ENCODE measurements at places on chromosomes 11 and 22.

DNA sequence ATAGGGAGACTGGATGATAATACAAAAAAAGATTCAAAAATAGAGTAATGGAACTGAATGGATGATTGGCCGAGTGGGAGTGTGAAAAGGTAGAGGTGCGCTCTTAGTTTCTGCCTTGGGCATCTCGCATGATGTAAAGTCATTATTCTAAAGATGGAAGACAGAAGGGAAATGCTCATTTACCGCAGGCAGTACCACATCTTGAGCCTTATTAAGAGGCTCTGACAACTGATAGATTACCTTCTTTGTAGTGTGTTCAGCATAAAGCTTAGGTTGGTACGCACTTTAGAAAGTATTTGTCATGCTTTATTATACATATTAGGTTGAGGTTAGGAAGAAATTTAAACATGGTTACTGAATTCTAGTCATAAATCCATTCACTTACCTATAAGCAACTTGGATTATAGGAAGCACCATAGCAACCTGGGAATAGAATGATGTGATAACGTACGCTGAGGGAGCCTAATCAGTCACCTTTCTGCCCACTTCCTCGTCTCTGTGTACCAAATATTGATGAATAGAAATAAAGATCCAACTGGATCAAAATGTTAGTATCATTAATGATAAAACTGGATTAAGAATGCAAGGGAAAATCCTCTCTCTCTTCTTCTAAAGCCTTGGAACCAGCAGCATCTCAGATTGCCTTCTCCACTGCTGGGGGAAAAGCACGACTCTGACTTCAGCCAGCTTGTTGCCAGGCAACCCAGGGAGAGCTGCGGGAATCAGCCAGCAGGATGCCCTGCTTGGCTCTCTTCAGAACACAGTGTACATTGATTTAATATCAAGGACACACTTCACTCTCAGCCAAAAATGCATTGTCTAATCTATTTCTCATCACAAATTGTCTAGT lies 29.0 kb upstream of the VWA5A start:
- no peak for DNase-seq

- DNase-seq = no peak
Measured at GRCh38 chr11:73077454-73077853, 64.7 kb downstream of the FCHSD2 start.

- no peak for DNase-seq
Measured at GRCh38 chr11:43359422-43359818, 700 bp downstream of the TTC17 start.

DNA sequence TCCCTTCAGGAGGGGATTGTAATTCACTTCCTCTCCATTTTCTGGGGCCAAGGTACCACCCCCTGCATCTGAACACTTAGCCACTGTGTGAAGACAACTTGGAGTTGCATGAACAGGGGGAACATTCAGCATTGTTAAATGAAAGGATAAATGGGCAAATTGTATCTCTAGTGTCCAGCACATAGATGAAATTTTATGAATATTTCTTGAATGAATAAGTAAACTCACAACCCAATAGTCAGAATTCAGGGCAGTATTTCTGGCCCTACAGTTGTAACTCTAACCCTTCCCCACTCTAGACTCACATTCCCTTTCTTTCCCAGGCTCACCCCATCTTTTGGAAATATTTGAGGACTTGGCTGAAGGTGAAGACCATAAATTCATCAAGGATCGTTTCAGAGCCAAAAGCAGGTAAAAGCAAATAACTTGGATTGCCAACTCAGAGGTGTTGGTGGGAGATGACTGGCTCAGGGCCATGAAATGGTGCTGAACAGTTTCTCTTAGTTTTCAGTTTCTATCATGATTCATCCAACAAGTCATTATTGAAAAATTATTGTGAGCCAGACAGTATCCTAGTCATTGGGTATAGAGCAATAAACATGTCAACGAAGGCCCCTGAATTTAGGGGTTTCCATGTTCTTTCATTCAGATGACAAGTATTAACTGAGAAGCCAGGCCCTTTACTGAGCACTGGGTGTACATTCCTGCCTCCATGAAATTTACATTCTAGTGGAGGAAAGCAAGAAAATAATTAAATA lies 33.3 kb upstream of the ZC3H12C start:
- DNase-seq = no peak

DNA sequence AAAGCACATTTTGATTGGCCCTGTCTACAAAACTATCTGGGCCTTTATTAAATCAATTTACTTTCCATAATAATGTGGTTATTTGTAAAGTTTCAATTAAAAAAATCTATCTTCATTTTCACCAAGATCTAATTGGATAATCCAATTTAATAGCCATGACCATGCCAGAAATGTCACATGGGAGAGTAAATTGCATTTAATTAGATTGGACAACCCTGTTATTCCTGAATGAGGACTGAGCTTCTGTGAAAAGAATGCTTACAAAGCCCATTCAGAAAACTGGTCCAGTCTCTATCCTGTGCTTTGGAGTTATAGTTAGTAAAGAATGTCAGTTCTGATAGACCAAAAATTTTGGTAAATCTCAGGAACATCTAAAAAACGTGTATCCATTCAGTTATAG lies 541.9 kb upstream of the ANO5 start:
- no peak for DNase-seq

GRCh38 chr22:41512421-41513194 lies 31.7 kb downstream of the POLR3H start:
- no peak for DNase-seq

- DNase-seq = peak; percentile 81
Measured at GRCh38 chr22:47352920-47353700, 590.7 kb downstream of the TBC1D22A start.

DNA sequence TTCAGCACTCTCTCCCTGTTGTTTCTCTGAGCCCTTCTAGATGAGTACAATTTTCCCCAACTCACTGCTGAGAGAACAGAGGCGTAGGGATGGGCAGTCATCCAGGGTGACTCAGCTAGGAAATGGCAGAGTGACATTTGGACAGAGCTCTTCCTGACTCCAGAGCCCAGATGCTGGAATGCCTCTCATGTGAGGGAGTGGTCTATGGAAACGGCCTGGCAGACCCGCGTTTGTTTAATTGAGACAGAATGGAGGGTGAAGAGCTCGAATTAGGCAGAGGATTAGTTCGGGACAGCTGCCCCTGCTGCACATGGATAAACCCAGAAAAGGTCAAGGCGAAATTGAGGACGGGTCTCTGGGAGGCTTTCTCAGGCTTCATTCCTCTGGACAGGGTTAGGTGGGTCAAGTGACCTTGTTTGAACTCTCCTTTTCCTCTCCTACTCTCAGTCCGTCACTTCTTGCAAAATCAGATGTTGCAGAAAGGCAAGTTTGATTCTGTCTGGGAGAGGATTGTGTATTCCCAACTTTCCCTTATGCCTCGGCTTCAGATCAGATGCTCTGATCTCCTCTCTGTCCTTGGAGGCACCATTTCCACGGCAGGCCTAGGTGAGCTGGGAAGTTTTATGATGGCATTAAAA lies 7.6 kb upstream of the LMO2 start:
- DNase-seq = no peak

- no peak for DNase-seq
Measured at GRCh38 chr11:35932681-35933319, 11.1 kb upstream of the LDLRAD3 start.

- DNase-seq = no peak
Measured at GRCh38 chr22:29267462-29267857, 321 bp downstream of the RHBDD3 start.

GRCh38 chr22:44661070-44661469 lies 40.9 kb upstream of the PRR5 start:
- no peak for DNase-seq

- DNase-seq = peak; percentile 59
Measured at GRCh38 chr22:49571326-49571725, 256.3 kb downstream of the BRD1 start.

GRCh38 chr11:78427615-78428265 lies 10.1 kb upstream of the GAB2 start:
- DNase-seq = no peak

- DNase-seq = no peak
Measured at GRCh38 chr11:30015725-30016412, 961 bp downstream of the KCNA4 start.
